GF-D8 (cell line): ENCODE measurements at places on chromosomes 6 and 20.

- no peak for DNase-seq
Observed at GRCh38 chr6:11373208-11373607, 140.7 kb upstream of the NEDD9 start.

DNA sequence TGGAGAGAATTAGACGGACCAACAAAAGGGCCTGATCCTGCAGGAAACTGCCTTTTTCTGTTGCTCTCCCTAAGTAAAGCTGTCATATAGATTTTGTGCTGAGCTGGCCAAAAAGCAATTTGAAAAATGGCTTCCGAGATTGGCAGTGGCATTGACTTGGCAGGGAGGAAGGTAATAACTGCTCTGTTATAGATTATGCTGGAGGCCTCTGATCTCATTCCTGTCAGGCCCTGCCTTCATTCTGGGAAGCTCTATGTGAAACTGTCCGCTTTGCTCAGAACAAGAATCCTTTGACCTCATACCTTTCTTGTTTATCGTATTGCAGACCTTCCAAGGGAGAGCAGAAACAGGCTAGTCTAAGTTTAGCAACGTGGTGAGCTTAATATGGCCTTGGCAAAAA, 234.4 kb downstream of the PHACTR1 start:
- DNase-seq, result no peak

DNA sequence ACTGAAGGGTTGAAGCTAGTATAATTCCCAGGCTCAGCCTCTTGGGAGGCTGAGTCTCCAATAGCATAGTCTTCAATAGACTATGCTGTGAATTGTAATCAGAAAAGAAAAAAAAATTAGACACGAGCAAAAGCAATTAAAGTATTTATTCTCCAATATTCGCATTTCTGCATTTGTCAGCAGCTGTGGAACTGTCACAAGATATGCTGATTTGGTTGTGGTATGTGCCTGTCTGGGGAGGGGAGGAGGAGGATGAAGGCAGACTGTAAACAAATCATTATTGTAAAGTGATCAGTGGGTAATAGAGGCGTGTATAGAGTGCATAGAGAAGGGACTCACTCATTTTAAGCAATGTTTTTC, 10.1 kb upstream of the BICRAL start:
- DNase-seq, result no peak

DNA sequence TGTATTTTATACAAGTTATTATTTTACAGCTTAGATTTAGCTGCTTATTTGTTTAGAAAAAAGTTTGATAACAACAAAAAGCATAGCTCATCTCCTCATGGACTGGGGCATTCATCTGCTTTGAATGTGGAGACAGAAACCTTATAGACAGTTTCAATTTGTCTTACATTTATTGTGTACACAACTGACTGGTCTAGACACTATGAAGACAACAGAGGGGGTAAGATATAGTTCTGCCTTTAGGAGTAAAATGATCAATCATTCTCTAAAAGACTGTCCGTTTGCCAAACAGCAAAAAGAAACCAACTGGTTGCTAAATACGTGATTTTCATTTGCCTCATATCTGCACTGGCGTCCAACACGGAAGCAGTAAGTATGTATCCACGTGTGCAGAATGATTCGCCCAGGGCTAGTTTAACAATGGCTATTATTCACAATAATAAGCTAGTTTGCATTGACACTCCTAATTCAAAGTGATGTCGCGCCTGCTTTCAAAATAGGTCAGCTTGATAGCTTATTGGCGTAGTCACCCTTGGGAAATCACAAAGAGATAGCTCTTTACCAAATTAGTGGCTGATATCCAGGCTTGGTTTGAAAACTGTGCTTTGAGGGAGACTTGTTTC, 153.6 kb downstream of the BMP2 start:
- DNase-seq, result no peak

GRCh38 chr6:107033126-107033525, 5.1 kb downstream of the MTRES1 start:
- no peak for DNase-seq

GRCh38 chr20:2149507-2149906, 47.9 kb downstream of the STK35 start:
- no peak for DNase-seq

DNA sequence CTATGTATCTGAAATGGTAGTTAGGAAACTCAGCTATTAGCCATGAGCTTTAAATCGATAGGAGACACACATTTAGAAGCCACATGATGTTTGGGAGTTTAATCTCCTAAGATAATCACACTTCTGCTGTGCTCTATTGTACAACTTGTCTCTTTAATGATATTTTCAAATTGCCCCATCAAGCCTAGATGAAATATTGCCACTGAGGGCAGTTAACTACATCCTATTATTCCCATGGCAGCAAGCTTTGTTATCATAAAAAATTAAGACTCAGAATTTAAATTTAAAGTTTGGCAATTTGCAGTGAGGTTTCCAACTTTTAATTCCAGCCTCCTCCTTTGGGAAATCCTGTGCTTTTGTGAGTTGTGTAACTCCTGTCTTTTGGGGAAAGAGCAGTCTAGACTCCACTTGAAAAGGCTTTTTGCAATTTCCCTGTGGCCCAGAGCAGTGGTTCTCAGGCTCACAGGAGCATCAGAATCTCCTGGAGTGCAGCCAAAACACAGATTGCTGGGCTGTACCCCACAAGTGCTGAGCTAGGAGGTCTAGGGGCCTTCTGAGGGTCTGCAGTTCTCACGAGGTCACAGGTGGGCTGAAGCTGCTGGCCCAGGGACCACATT, 792.4 kb downstream of the QKI start:
- DNase-seq, result no peak

GRCh38 chr20:53580376-53581111, 13.1 kb downstream of the ZNF217 start:
- DNase-seq, result no peak

- DNase-seq, result no peak
Observed at GRCh38 chr6:107386340-107386739, 73.0 kb downstream of the PDSS2 start.

- no peak for DNase-seq
Observed at GRCh38 chr6:26394289-26394688, 7.8 kb upstream of the BTN3A1 start.

DNA sequence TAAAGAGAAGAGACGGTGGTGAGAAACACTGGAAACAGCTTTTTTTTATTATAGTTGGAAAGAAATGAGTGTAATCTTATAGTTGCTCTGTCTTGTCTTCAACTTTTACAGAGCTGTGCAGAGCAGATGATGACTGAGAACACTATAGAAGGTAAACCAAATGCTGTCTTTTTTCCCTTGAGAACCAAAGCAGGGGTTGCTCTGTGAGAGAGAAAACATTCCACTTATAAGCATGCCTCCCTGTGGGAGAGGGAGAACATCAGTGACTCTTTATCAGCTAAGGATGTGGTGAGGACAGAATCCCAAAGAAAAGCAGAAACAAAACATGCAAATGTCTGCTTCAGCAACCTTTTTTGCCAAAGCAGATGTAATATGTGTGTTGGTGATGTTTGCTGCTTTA, 179.3 kb upstream of the HDDC2 start:
- DNase-seq, result no peak

DNA sequence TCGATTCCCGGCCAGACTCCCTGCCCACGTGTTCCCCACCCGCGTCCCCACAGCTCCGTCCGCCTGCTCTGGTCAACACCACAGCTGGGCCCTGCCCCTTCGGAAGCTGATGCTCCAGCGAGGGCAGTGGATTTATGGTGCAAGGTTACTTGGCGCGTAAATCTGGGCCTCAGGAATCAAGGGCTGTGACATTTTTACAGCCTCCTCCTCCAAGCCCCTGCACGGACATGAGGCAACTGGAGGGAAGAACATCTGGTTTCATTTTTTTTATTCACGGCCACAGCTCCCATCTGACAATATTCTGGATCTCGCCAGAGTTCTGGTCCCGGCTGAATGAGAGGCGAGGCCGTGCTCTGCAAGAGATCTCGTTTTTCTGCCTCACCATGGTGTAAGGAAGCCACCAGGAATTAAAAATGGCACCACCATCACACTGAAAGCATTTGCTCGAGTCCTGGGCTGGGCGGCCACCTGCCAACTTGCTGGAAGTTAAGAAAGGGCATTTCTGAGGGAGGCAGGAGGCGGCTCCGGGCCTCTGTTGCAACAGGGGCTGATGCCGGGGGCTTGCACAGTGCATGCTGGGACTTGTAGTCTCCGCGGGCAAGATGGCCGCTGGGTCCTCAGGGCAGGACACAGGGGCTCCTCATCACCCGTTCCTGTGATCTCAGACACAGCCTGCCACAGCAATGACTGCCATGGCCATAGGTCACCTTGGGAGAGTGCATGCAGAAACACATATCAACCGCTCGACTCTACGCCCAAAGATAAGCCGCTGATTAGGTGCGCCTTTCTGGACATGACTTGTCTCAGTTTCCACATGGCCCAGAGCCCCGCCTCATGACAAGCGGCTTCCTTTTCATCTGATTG, 148.5 kb downstream of the LY86 start:
- DNase-seq, result no peak

- DNase-seq, result no peak
Observed at GRCh38 chr6:116190550-116190949, 63.3 kb downstream of the TSPYL4 start.

GRCh38 chr6:54070025-54070424, 41.2 kb upstream of the MLIP start:
- DNase-seq, result no peak

DNA sequence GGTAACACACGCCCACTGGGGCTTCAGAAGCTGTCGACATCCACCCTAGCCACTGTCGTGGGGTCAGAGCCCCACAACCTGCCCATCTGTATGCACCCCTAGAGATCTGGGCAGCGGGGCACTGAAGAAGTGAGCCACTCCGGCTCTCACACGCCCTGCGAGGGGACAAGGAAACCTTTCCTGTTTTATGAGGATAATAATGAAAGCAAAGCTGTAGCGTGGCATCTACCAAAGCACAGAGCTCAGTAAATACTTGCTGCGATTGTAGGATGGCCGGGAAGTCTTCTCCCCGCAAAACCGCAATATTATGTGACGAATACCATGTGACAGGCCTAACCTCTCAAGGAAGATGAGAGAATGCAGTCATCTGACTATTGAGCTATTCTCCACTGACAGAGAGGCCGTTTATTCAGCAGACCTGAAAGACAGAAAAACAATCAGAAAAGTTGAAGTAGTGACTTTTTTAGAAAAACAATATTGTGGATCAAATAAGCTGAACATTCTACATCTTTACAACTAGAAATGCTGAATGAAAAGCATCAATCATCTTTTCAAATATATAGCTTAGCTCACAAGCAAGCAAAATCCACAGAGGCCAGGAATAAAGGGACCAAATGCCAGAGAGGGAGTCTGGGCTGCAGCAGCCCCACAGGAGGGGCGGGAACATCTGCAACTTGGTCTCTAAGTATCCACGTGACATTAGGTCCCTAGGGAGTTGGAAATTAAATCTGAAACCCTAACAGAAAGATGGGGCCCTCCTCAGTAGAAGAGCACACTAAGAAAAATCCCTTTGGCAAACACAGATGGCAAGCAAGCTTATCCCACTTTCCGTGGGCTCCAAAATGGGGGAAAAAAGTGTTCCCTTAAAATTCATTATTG, 207.8 kb downstream of the TTLL2 start:
- no peak for DNase-seq

GRCh38 chr6:33713786-33714185, 2.3 kb upstream of the UQCC2 start:
- no peak for DNase-seq

DNA sequence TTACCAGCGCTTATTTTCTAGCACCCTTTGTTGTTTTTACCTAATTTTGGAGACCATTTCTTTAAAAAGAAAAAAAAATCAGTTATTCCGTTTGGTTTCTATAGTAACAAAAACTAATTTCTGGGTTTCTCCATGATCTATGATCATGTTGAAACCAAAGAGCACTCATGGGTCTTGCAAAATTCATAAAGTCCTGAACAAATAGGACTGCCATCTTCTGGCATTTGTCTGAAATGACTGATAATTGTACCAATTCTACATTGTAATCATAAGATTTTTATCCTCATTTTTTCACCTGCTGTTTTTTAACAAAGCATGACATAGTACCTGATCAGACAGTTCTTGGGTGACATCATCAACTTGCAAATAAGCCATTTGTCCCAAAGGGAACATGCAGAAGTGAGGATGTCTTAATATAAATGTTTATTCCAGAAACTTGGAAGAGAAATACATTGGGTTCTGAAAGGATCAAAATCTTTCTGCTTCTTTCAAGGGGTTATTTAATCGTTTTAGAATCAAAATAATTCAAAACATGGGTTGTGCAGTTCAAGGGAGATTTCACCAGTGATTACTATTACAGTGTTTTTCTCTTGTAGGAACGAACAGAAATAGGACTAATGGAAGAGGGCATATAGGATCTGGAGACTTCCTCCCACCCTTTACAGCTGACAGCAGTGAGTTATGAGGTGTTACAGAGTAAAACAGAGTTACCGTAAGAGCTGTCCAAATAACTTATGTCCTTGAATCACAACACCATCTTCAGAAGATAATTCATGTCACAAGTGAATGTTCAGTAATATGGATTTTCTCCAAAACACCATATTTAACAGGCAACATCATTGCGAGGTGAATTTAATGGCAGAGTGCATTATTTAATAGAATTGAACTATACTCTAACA, 87.1 kb upstream of the GJE1 start:
- DNase-seq, result no peak

GRCh38 chr6:102356170-102356569, 962.7 kb downstream of the GRIK2 start:
- DNase-seq, result no peak

DNA sequence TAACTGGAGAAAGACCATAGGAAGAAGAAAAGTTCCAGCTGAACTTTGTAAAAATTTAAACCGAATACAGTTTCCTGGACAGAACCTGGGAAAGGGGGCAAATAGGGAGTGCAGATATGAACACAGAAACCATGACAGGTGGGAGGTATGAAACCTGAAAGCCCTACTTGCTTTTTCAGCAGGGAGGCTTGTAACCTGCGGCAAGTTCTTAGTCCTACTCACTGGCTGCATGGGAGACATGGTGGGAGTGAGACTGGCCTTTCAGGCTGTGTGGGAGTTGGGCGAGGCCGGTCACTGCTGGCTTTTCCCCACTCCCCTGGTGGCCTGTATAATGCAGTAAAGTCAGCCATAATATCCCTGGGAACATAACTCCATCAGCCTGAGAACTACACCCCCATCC, 54.2 kb downstream of the ROS1 start:
- DNase-seq, result no peak

DNA sequence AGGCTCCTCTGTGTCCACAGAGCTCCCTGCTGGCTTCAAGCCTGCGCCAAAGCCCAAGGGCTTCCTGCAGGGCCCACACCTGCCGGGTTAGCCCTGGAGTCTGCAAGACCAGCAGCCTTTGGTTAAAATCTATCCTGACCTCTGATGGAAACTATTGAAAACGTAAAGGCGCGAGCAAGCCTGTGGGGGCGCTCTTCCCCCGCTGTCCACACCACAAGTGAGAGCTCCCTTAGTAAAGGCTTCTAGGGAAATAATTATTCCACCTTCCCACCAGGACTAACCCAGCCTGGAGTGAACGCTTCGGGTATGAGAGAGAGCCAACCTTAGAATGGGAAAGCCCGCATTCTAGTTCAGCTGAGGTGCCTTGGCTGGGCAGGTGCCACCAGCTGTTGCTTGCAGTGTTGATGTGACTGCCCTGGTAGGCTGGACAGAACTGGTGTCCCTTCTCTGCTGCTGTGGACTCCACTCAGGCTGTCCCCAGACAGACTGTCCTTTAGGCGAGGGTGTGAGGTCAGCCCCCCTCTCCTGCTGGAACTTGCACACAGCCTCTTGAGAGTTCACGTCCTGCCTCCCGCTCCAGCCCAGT, 68.7 kb downstream of the SYTL3 start:
- no peak for DNase-seq

- DNase-seq, result no peak
Observed at GRCh38 chr6:15269011-15269410, 23.1 kb downstream of the JARID2 start.
